Posterior vena cava (tissue), 2 donors: ENCODE measurements at places on chromosomes 12 and 14.

DNA sequence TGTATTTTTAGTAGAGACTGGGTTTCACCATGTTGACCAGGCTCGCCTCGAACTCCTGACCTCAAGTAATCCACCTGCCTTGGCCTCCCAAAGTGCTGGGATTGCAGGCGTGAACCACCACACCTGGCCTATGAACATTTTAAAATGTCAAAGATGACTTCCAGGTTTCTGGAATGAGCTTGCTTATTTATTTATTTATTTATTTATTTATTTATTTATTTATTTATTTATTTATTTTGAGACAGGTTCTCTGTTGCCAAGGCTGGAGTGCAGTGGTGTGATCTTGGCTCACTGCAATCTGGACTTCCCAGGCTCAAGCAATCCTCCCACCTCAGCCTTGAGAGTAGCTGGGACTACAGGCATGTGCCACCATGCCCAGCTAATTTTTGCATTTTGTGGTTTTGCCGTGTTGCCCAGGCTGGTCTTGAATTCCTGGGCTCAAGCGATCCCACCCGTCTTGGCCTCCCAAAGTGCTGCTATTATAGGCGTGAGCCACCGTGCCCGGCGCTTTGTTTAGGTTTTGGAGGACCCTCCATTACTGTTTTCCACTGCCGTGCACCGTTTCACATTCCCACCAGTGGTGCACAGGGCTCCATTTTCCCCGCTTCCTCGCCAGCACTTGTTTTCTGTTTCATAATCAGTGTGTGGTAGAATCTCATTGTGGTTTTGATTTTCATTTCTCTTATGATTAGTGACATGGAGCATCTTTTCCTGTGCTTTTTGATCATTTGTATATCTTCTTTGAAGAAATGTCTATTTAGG lies 6.4 kb upstream of the CFAP251 start:
- no peak for DNase-seq

DNA sequence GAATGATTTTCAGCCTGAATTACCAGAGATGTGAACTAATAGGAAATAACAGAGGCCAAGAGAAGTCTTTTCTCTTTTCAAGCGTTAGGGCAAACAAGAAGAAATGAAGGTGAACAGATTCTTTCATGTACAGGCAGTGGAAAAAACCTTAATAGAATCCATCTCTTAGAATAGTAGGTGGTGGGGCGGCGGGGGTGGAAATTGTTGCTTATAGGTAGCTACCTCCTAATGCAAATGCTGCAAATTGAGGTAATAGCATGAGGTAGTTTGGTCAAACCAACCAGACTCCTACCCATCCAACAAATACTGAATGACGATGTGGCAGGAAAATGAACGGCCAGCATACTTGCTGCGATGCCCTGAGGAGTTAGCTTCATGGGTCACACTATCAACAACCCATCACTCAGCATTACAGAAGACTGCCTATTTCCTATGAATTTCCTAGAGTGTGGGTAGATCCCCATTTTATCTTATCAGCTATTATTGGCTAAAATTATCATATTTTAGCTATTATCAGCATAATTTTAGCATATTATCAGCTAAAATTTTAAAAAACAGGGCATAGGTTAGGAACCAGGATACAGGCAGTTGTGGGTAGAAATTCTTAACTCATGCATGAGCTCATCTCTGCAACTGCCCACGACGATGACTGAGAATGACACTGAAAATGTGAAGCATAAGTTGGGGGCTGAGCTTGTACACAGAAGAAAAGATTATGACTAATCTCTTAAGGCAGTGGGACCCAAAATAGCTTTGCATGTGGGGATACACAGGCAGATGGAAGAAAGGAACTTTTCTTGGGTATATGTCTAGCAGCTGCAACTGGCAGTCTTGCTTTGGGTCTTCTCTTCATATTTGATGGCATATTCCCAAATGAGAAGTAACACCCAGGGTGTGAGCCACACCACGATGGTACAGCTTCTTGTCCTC lies 68.7 kb downstream of the NIN start:
- no peak for DNase-seq

DNA sequence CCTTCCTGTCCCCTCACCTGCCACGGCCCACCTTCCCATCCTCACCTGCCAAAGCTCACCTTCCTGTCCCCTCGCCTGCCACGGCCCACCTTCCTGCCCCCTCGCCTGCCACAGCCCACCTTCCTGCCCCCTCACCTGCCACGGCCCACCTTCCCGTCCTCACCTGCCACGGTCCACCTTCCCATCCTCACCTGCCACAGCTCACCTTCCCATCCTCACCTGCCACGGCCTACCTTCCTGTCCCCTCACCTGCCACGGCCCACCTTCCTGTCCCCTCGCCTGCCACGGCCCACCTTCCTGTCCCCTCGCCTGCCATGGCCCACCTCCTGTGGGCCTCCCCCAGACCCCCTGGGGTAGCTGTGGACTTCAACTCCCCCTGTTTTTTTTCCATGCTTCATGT lies 48.8 kb upstream of the GPR68 start:
- DNase-seq = no peak

DNA sequence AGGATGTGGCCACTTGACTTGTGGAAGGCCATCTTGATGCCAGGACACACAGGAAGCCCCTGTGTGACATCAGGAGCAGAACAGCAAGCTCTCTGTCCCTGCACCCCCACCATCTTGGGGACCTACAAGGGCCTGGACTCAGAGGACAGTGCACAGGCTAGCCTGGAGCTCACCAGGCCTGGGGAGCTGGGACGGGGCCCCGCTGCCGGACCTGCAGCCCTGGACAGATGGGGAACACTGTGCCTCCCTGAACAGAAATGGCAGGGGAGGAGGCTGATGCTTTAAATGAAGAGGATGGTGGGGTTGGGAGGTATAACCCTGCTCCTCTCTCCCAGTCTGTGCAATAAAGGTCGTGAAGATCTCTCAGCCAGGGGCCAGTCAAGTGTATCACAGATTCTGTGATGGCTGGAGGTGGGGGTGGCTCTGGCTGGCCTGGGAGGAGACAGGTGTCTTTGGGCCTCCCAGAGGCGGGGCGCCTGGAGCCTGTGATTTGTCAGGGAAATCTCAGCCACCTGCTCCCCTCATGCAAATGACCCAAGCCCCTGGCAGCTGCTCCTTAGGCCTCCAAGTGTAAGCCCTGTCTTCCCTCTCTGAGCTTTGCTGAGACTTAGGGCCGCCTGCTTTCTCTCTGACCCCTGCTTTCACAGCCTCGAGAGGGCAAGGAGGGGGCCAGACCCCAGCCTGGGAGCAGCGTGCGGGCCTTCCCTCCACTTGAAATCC lies 1.1 kb upstream of the GNB3 start:
- no peak for DNase-seq

GRCh38 chr12:126837697-126838096 lies 1429.3 kb upstream of the TMEM132C start:
- no peak for DNase-seq

DNA sequence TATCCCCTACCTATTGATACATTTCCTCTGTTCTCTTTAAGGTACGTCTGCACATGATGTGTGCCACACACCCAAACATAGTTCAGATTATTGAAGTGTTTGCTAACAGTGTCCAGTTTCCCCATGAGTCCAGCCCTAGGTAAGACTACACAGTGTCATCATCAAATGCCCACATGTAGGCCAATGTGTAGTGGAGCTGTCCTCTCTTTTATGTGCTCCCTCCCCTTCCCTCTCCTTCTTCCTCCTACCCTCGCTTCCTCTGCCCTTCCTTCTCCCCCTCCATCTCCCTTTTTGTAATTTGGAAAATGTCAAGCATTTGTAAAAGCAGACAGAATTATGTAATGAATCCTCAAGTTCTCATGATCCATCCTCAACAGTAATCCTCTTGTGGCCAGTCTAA lies 25.5 kb downstream of the MAPKAPK5 start:
- DNase-seq = no peak

- DNase-seq = peak; percentile 93
Observed at GRCh38 chr14:61326847-61327246, 5.5 kb downstream of the PRKCH start.

- no peak for DNase-seq
Observed at GRCh38 chr12:132788375-132789098, 26.9 kb upstream of the ANKLE2 start.

DNA sequence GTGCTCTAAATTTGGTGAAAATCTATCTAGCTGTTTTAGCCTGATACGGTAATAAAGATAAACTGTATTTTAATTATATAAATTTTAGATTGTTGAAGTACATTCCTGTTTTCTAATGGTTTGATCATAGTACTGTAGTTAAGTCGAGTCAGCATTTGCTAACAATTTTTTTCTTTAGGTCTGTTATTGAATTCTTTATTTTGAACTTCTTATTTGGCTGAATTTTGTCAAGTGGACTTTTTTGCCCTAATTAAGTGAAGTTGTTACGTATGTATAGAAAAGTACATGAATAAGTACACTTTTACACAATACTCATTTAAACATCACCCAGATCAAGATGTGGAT lies 66.8 kb downstream of the VRK1 start:
- DNase-seq = no peak
